ENCODE measurements at places on chromosomes 13 and 19.

DNA sequence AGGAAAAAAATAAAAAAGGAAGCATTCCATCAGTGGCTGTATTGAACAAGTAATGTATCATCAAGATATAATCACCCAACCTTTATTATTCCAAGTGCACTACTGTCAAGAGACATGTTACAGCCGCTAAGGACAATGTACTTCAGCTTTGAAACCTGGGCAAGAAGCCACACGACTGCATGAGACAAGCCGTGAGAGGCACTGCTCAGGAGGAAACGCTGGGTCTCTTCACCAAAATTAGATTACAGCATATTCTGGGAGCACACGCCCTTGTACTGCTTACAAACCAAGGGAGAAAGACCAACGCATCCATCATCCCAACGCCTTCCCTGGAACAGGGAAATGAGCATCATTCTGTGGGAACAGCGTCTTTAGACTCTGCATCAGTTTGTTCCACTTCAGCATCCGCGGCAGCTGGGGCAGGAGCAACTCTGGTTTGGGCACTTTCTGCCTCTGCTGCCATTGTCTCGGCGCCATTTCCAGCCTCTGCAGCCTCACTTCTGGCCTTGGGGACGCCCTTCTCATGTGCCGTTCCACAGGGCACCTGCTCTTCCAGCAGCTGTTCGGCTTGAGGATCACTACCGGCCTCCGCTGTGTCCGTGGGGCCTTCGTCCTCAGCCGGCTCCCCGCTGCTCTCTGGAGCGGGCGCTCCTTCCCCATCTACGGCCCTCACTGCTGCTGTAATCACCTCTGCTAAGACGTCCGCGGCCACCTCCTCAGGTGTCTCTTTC, 22.4 kb upstream of the BRD4 start:
- peaks cover 21% of the 10 kb centered on the region for H3K36me3 ChIP-seq
- H3K27me3 ChIP-seq, result no peaks in the 10 kb centered on the region
- H3K27ac ChIP-seq, result no peak overlapping the region
- H3K4me3 ChIP-seq, result no peak overlapping the region
- peaks cover 3% of the 10 kb centered on the region for H3K4me1 ChIP-seq

- no peak overlapping the region for H3K27ac ChIP-seq
- H3K36me3 ChIP-seq, result no peaks in the 10 kb centered on the region
- no peaks in the 10 kb centered on the region for H3K27me3 ChIP-seq
- no peak for DNase-seq
Measured at GRCh38 chr13:72004784-72005374, 137.9 kb upstream of the DACH1 start.

- DNase-seq, result no peak
- no peak overlapping the region for H3K4me3 ChIP-seq
- no peaks in the 10 kb centered on the region for H3K36me3 ChIP-seq
Measured at GRCh38 chr19:6113616-6114188, 3.4 kb upstream of the RFX2 start.

DNA sequence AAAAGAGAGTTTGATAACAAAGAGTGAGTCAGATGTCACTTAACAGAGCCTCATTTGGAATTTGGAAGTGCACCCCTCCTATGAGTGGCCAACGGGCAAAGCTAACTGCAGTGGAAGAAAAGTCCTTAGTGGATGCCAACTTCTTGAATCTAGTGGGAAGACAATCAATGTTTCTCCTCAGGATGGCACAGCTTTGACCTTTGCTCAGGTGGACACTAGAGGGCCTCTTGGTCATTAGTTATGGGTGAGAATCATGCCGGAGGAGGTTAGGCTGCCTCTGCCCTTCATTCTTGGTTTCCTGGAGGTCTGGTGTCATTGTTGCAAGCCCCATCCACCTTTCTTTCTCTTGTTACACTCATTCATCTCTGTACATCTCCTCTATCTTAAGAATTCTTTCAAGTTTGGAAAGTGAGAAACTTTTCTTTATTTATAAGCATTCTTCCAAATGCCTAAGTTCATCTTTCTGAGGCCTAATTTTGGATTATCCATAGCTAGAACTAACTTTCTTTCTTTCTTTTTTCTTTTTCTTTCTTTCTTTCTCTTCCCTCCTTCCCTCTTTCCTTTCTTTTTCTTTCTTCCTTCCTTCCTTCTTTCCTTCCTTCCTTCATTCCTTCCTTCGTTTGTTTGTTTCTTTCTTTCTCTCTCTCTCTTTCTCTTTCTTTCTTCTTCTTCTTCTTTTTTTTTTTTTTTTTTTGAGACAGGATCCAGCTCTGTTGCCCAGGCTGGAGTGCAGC, 327.2 kb upstream of the TSHZ3 start:
- H3K36me3 ChIP-seq, result no peaks in the 10 kb centered on the region
- H3K4me1 ChIP-seq, result no peaks in the 10 kb centered on the region
- peaks cover 9% of the 10 kb centered on the region for H3K27me3 ChIP-seq

Data from naive B cell (primary cell).